ENCODE measurements at places on chromosomes 16 and 17.
A peak's percentile ranks its signal among the peaks of the same experiment; 100 is the strongest.

DNA sequence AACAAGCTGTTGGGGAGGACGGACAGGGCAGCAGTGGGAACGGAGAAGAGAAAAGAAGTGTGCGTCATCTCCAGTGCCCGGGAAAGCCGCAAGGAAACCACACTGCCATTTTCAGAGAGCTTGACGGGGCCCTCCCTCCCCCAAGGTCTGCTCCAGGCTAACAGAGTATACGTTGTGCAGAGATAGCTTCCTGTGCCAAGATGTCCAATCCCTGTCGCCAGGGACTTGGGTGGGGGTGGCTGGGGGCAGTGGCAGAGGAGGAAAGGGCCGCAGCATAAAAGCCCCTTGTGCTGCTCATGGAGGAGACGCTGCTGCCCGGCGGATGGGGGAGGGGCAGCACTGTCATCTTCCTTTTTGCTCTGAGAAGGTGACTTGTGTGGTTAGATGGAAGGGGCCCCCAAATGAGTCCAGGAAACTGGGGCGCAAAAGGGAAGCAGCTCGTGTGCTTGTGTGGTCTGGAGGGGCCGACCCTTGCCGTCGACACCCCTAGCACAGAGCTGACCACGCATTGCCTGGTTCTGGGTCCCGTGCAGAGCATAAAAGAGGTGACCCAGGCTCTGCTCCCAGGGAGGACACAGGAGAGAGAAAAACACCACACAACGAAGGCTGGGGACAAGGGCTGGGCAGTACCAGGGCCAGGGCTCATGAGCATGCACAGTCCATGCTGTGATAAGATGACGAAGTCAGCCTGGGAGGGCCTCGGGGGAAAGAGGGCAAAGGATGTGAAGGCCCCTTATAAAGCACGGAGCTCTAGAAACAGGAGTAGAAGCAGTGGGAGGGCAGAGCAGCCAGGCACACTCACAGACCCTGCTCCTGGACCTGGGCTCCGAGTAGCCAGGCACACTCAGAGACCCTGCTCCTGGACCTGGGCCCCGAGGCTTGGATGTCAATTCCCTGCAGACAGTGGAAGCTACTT lies 372.7 kb downstream of the SLC39A11 start:
- no peak for DNase-seq

GRCh38 chr17:79671085-79671694 lies 59.6 kb upstream of the ENPP7 start:
- DNase-seq = no peak

GRCh38 chr16:89761304-89761922 lies 40.1 kb downstream of the ZNF276 start:
- DNase-seq = no peak

- peak; percentile 7 for DNase-seq
Measured at GRCh38 chr16:2337431-2338296, 2.9 kb downstream of the ABCA3 start.

DNA sequence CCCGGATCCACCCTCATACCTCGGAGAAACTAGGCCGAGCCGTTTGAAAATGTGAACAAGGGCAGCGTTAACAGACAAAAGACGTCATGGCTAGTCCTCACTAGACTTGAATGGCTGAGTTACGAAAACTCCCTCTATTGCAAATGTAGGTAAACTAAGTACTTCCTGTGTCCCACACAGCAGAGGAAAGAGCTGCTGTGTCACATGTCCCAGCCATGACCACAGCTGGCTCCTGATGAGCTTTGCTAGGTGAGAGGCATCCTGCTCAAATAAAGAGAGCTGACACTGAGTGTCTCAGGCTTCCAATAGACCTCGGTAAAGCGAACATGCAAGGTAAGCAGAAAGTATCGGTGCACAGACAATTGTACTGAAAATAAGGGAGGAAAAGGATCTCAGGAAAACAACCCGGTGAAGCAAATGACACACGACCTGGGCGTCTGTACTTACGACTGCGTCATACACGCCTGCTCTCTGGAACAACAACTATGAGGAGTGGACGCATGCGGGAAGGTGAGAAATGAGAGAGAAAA lies 26.0 kb downstream of the TMEM204 start:
- peak; percentile 4 for DNase-seq

GRCh38 chr17:14214271-14214670 lies 22.4 kb downstream of the CDRT15 start:
- DNase-seq = no peak

GRCh38 chr16:818592-818991 lies 18.1 kb upstream of the GNG13 start:
- DNase-seq = no peak

DNA sequence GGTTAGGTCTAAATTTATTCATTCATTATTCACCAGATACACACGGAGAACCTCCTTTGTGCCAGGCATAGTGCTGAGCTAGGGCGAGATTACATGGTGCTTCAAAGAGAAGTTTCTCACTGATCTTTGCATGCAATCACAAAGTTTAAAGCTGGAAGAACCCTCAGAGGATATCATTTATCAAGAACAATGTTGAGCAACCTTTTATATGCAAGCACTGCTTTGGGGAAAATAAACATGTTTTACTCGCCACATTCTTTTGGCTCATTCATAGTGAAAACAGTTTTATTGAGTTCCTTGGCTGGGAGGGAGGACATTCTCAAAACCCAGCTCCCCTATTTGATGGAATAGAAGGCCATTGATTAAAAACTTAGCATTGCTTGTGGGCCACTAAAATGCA lies 49.8 kb upstream of the XYLT1 start:
- no peak for DNase-seq

All from NCI-H510A treated with DMSO at 0.1 percent for 48 hours (cell line).